ENCODE measurements at places on chromosomes 1 and 21.
A peak's percentile ranks its signal among the peaks of the same experiment; 100 is the strongest.

DNA sequence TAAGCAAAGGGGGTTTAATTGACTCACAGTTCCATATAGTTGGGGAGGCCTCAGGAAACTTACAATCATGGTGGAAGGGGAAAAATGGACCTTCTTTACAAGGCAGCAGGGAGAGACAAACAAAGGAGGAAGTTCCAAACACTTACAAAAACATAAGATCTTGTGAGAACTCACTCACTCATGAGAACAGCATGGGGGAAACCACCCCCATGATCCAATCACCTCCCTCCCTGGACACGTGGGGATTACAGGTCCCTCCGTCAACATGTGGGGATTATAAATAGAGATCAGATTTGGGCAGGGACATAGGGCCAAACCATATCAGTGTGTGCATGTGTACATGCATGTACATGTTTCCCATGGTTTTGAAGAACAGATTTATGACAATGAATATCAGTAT is 5.5 kb upstream of the SMG7 start:
- no peak for DNase-seq
- no peaks in the 10 kb centered on the region for H3K4me1 ChIP-seq

- no peaks in the 10 kb centered on the region for H3K4me1 ChIP-seq
- DNase-seq, result no peak
- H3K4me3 ChIP-seq, result no peak overlapping the region
- no peaks in the 10 kb centered on the region for H3K36me3 ChIP-seq
- H3K27ac ChIP-seq, result no peak overlapping the region
- H3K27me3 ChIP-seq, result no peaks in the 10 kb centered on the region
Measured at GRCh38 chr1:221161571-221162041, 282.4 kb downstream of the HLX start.

DNA sequence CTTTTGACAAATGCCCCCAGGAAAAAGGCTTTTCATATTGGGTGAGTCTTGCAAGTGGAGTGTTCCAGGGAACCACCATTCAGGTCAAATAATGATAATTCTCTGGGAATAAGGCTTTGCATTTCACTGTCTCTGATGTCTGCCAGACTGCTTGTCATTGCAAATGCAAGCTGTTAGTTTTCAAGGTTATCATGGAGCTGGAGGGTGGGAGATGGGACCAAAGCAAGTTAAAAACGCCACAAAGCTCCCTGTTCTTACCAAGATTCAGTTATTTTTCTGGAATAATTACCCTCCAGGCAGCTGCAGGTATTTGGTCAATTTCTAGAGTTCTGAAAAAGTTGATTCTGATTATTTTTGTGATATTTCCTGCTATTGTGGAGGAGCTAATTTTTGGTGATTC is 210.1 kb downstream of the GPR52 start:
- H3K36me3 ChIP-seq, result no peaks in the 10 kb centered on the region
- no peaks in the 10 kb centered on the region for H3K4me1 ChIP-seq
- H3K27ac ChIP-seq, result no peak overlapping the region
- H3K4me3 ChIP-seq, result no peak overlapping the region

DNA sequence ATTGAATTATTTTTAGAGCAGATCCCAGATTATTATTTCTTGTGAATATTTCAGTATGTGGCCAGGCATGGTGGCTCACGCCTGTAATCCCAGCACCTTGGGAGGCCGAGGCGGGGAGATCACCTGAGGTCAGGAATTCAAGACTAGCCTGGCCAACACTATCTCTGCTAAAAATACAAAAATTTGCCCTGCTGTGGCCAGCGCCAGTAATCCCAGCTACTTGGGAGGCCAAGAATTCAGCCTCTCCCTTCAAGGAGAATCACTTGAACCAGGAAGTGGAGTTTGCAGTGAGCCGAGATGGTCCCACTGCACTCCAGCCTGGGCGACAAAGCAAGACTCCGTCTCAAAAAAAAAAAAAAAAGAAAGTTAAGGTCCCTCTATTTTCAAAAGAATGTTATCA is 4.3 kb downstream of the OSBPL9 start:
- no peak overlapping the region for H3K27ac ChIP-seq
- DNase-seq, result no peak
- H3K27me3 ChIP-seq, result no peaks in the 10 kb centered on the region
- H3K4me3 ChIP-seq, result no peak overlapping the region
- peaks cover 3% of the 10 kb centered on the region for H3K4me1 ChIP-seq

- no peak overlapping the region for H3K27ac ChIP-seq
- no peak for DNase-seq
- H3K4me3 ChIP-seq, result no peak overlapping the region
- no peaks in the 10 kb centered on the region for H3K4me1 ChIP-seq
- no peaks in the 10 kb centered on the region for H3K27me3 ChIP-seq
Measured at GRCh38 chr21:25304611-25305010, 302.7 kb downstream of the MRPL39 start.

GRCh38 chr1:101365878-101366277 is 129.1 kb downstream of the S1PR1 start:
- H3K36me3 ChIP-seq, result no peaks in the 10 kb centered on the region
- DNase-seq, result no peak
- no peak overlapping the region for H3K27ac ChIP-seq
- no peaks in the 10 kb centered on the region for H3K4me1 ChIP-seq

DNA sequence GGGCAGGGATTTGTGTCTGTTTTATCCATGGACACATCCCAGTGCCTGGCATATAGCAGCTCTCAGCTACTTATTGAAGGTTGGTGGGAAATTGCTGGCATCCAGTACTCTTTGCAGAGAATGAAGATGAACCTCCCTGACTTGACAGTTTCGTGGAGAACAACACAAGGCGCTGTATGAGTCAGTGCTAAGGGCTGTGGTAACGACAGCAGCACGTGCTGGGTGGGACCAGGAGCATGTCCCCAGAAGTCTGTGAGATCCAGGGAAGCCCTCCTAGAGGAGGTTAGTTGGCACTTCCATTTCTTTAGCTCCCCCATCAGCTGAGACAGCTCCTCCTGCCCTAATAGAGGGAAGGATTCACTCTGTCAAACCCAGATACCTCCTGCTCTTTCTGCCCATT is 25.9 kb upstream of the IL19 start:
- no peak overlapping the region for H3K27ac ChIP-seq
- no peak overlapping the region for H3K4me3 ChIP-seq
- H3K4me1 ChIP-seq, result peaks cover 2% of the 10 kb centered on the region
- no peaks in the 10 kb centered on the region for H3K36me3 ChIP-seq
- no peak for DNase-seq
- no peaks in the 10 kb centered on the region for H3K27me3 ChIP-seq

- no peak for DNase-seq
- no peaks in the 10 kb centered on the region for H3K4me1 ChIP-seq
- no peak overlapping the region for H3K27ac ChIP-seq
- H3K36me3 ChIP-seq, result peaks cover 78% of the 10 kb centered on the region
Measured at GRCh38 chr1:2404142-2404889, 8.0 kb downstream of the PEX10 start.

DNA sequence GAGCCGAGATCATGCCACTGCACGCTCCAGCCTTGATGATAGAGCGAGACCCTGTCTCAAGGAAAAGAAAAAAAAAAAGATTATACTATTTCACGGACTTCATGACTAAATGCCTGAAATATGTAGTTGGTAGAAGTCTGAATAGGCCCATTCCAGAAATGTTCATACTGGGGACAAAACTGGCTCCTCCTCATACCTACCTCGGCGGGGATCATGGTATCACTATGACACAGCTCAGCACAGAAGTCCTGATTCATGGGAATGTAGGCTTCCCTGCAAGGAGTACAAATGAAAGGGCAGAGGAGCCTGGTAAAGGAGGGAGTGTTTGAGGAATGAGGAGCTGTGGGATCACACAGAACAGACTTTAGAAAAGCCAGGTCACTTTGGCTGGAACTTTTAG is 5.0 kb downstream of the SPATA46 start:
- DNase-seq, result no peak
- no peak overlapping the region for H3K4me3 ChIP-seq
- H3K36me3 ChIP-seq, result no peaks in the 10 kb centered on the region
- no peaks in the 10 kb centered on the region for H3K27me3 ChIP-seq
- no peak overlapping the region for H3K27ac ChIP-seq

DNA sequence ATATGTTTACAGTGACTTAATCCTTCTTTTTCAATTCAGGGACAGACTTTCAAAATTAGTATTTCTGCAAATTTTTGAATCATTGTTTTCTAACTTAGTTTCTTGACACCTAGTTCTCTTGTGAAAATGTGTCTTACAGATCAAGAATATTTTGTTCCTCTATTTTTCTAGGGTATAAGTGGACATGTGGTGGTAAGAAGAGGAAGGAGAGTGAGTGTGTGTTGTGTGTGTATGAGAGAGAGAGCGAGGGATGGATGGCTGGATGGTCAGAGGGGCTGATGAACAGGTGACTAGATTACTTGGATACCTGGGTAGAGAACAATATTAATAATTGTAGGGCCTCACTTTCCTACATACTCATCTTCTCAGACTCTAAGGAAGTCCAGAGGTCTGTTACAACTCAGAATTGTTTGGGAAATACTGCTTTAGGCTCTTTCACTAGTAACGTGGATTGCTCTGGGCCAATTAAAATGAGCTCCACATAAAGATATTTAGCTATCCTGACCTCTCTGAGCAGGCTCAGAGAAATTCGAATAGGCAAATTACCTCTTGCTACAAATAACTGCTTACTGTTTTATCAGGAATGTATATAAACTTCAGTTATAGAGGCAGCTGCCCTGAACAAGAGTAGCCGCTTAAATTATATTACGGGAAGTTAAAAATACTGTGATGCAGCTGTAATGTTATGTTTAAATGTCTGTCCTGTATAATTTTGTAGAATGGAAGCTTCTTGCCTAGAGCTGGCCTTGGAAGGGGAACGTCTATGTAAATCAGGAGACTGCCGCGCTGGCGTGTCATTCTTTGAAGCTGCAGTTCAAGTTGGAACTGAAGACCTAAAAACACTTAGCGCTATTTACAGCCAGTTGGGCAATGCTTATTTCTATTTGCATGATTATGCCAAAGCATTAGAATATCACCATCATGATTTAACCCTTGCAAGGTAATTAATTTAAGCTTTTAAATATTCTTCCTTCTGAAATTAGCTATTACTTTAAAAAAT is 19.7 kb downstream of the GPSM2 start:
- H3K36me3 ChIP-seq, result peaks cover 5% of the 10 kb centered on the region
- no peaks in the 10 kb centered on the region for H3K4me1 ChIP-seq
- H3K27me3 ChIP-seq, result no peaks in the 10 kb centered on the region
- no peak overlapping the region for H3K27ac ChIP-seq
- DNase-seq, result no peak

- H3K27ac ChIP-seq, result no peak overlapping the region
- peaks cover 3% of the 10 kb centered on the region for H3K4me1 ChIP-seq
- H3K27me3 ChIP-seq, result no peaks in the 10 kb centered on the region
- DNase-seq, result no peak
- H3K4me3 ChIP-seq, result no peak overlapping the region
Measured at GRCh38 chr1:62181532-62181931, 13.1 kb upstream of the L1TD1 start.

- H3K27ac ChIP-seq, result no peak overlapping the region
- H3K4me1 ChIP-seq, result no peaks in the 10 kb centered on the region
- H3K27me3 ChIP-seq, result no peaks in the 10 kb centered on the region
- H3K36me3 ChIP-seq, result no peaks in the 10 kb centered on the region
- no peak overlapping the region for H3K4me3 ChIP-seq
Measured at GRCh38 chr1:183962903-183963302, 74.6 kb downstream of the COLGALT2 start.

DNA sequence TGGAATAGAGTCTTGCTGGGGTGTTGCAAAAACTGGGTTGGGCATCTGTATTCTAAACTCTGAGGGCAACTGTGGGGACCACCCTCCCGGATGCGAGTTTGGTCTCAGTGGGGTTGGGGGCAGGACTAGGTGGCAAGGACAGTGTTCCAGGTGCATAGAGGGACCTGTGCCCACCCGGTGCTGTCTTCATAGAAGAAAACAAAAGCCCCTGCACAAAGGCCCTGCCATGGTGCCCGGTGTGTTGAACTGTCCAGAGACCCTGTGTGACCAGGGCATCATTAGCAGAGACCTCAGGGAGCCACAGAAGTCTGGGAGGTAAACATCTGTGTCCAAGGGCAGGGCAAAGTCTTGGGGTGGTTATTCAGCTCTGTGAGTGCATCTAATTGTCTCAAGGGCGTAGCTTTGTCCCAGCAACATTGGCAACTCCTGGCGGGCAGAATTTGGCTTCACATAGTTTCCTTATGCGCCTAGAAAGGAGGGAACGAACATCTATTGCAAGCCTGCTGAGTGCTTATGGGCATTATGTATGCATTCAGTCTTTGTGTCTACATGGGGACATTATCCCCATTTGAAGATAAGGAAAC is 72.2 kb upstream of the IFFO2 start:
- peaks cover 4% of the 10 kb centered on the region for H3K4me1 ChIP-seq
- DNase-seq, result no peak
- peaks cover 2% of the 10 kb centered on the region for H3K27me3 ChIP-seq
- no peak overlapping the region for H3K4me3 ChIP-seq

DNA sequence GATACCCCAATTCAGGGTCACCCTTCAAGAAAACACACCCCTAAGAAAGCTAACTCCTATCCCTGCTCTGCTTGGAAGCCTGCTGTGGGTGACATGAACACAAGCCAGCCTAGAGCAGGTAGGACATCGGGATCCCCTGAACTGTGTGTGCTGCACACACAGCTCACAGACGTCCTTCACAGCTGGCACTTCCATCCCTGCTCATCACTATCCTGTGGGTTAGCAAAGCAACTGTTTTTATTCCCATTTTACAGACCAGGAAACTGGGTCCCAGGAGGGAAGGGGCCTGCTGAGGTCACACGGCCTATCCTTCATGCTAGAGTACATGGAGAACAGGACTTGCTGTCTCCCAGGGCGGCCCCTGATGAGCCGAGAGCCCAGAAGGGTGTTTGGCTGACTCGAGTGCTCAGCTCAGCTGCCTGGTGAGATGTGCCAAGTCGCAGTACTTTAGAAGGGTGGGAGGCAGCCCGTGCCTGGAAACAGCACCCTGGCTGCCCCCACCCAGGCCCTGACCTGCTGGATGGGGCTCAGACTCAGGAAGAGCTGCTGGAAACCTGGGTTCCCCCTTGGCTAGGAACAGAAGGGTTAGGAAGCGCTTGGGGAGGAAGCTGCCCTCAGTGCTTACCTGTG is 28.3 kb upstream of the BTG2 start:
- peak overlapping the region; percentile 87 for H3K27ac ChIP-seq
- DNase-seq, result no peak
- H3K4me3 ChIP-seq, result no peak overlapping the region
- no peaks in the 10 kb centered on the region for H3K27me3 ChIP-seq

- H3K36me3 ChIP-seq, result no peaks in the 10 kb centered on the region
- DNase-seq, result no peak
- no peaks in the 10 kb centered on the region for H3K4me1 ChIP-seq
- H3K4me3 ChIP-seq, result no peak overlapping the region
- H3K27me3 ChIP-seq, result no peaks in the 10 kb centered on the region
Measured at GRCh38 chr1:59025898-59026426, 242.1 kb upstream of the JUN start.
